ENCODE measurements at places on chromosomes 2 and 18.
A peak's percentile ranks its signal among the peaks of the same experiment; 100 is the strongest.

DNA sequence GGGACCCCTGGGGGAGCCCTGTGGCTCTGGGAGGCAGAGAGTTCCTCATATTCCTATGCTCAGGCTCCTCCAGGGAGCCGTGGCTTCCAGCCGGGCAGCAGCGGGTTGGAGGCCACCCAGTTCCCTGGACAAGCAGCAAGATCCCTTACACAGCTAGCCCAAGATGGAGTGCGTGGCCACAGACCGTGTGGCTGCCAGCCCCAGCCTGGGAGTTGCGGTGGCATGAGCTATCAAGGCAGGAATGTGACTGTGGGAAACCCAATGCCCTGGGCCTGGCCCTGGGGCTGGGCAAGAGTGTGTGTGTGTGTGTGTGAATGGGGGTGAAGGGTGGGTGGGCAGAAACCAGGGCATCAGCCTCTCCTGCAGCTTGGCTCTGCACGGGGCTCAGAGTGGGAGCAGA is 130.5 kb downstream of the DYSF start:
- no peak for DNase-seq

DNA sequence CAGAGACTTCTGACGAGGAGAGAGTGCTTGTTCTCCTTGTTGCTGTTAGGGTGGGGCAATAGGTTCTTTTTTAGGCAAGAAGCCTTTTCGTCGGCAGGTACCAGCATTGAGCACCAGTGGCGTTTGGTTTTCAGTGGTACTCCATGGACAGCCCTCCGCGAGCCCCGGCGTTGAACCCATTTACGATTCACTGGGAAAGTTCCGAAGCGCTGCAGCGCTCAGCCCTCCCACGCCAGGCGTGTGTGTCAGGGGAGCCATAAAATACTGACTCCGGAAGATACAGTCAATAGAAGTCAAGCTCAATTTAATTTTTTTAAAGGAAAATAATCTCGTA is 494 bp upstream of the ROCK1 start:
- DNase-seq: peak; percentile 68

- DNase-seq: no peak
Measured at GRCh38 chr18:10298346-10298745, 156.1 kb upstream of the APCDD1 start.

DNA sequence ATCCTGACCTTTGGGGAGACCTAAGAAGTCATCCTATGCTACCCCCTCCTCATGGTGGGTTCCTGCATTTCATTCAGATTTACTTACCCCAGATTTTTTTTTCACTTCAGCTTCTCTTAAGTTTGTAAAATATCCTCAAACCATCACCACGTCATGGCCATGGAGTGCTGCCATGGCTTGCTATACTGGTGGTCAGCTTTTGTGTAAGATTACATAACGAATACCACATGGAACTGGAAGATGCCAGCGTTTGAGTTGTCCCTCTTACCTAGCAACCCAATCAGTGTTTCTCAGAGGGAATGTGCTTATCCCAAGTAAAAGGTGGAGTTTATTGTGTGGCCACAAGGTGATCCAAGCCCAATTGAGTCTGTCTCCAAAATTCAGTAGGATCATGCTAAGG is 148.6 kb upstream of the ALPP start:
- no peak for DNase-seq

Measured in nephron progenitor cell (in vitro differentiated cells).